ENCODE measurements at places on chromosomes 13 and 19. TPM values are rescaled to one million over a fixed set of nuclear protein-coding genes. Genes with fewer than 3 reads are reported as not detected.

SLITRK5 gene
- total RNA-seq, result not detected

PRX gene
- 1.1 TPM for total RNA-seq

SIAH3 gene
- total RNA-seq, result not detected

SELENOV gene
- not detected for total RNA-seq

CCNA1 gene
- total RNA-seq, result 4.3 TPM

ZNF433 gene
- total RNA-seq, result 0.82 TPM

PCDH9 gene
- total RNA-seq, result 0.15 TPM

RDH8 gene
- not detected for total RNA-seq

ZNF823 gene
- total RNA-seq, result 6.3 TPM

FNDC3A gene
- total RNA-seq, result 22.3 TPM

APOC4 gene
- total RNA-seq, result not detected

NLRP9 gene
- not detected for total RNA-seq

C19orf33 gene
- total RNA-seq, result not detected

MYO16 gene
- total RNA-seq, result 0.05 TPM

CNN1 gene
- total RNA-seq, result not detected

GRIN2D gene
- 0.18 TPM for total RNA-seq

KASH5 gene
- total RNA-seq, result not detected

CYP2F1 gene
- not detected for total RNA-seq

PNMA8A gene
- total RNA-seq, result 0.29 TPM

C19orf85 gene
- not detected for total RNA-seq

ZNF98 gene
- not detected for total RNA-seq

SMIM44 gene
- not detected for total RNA-seq

SLITRK1 gene
- total RNA-seq, result not detected

CPB2 gene
- total RNA-seq, result not detected

PSG1 gene
- not detected for total RNA-seq

CCDC8 gene
- total RNA-seq, result not detected

CA11 gene
- total RNA-seq, result 7.2 TPM

OVOL3 gene
- not detected for total RNA-seq

SMIM24 gene
- total RNA-seq, result 2.3 TPM

EPS8L1 gene
- 9.8 TPM for total RNA-seq

TRAPPC5 gene
- 91.0 TPM for total RNA-seq

SCN1B gene
- 0.37 TPM for total RNA-seq

ZNF121 gene
- 55.7 TPM for total RNA-seq
